Stimulated activated CD8-positive, alpha-beta memory T cell treated with anti-CD3 and anti-CD28 coated beads, Interleukin-7, amount 100 ng/mL, for 4 hours (primary cell): ENCODE measurements at places on chromosomes 3 and 15.

- DNase-seq = no peak
Measured at GRCh38 chr3:76043746-76044145, 258.4 kb upstream of the ZNF717 start.

DNA sequence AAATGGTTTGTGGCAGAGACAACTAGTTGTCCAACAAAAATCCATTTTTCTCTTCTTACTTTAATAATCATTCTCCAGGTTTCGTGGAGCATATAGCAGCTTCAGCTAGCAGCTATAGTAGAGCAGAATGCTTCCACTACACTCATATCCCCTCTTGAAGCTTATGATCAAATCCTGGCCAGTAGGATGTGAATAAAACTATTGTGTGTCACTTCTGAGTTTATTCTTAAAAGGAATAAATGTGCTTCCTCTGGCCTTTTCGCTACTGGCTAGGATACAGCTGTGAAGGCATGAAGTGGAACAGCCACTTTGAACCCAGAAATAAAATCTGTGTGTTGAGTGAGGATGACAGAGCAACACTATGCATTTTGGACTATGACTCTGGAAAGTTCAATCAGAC lies 7.8 kb upstream of the CPOX start:
- DNase-seq = no peak

- DNase-seq = no peak
Measured at GRCh38 chr3:97612632-97613031, 151.9 kb upstream of the ARL6 start.

GRCh38 chr15:50531766-50532165 lies 14.7 kb downstream of the USP50 start:
- no peak for DNase-seq

DNA sequence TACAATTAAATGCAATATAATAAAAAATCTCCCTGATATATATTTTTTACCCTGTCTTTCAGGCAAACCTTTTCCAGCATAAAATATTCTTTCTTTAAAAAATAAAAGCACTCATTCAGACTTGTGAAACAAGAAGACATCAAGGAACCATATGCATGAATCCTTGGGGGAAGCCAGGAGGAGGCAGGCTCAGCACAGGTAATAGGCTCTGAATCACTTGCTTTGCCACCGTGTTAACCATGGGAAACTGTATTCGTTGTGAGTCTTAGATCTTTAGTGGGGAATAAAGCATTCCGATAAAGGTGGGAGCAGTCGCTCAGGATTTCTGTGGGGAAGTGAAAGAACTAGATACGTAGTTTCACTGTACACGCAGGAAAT lies 42.4 kb downstream of the FBN1 start:
- no peak for DNase-seq

- DNase-seq = no peak
Measured at GRCh38 chr15:40823572-40824343, 4.8 kb downstream of the PPP1R14D start.

- DNase-seq = no peak
Measured at GRCh38 chr3:118818386-118818785, 216.3 kb downstream of the IGSF11 start.

- no peak for DNase-seq
Measured at GRCh38 chr3:66353039-66353438, 132.2 kb downstream of the SLC25A26 start.

GRCh38 chr3:58833491-58833890 lies 166.9 kb upstream of the FAM3D start:
- DNase-seq = no peak

DNA sequence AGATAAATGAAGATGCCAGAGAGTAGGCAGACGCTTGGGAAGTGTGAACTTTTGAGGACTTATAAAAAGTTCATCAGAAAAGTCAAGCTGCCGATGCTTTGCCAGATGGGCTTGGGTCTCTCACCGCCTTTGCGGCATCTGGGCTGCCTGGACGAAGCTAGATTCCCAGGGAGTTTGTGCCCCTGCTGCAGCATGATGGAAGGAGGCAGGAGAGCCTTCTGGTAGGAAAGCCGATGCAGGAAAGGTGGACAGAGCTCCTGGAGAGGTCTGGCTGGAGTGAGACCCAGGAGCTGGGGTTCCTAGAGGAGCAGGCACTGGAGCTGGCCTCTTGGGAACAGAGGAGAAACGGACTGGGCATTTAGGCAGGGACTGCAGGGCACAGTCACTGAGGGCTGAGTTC lies 51.9 kb upstream of the ATP2B2 start:
- DNase-seq = no peak

- DNase-seq = no peak
Measured at GRCh38 chr3:55313666-55314065, 173.4 kb downstream of the WNT5A start.

DNA sequence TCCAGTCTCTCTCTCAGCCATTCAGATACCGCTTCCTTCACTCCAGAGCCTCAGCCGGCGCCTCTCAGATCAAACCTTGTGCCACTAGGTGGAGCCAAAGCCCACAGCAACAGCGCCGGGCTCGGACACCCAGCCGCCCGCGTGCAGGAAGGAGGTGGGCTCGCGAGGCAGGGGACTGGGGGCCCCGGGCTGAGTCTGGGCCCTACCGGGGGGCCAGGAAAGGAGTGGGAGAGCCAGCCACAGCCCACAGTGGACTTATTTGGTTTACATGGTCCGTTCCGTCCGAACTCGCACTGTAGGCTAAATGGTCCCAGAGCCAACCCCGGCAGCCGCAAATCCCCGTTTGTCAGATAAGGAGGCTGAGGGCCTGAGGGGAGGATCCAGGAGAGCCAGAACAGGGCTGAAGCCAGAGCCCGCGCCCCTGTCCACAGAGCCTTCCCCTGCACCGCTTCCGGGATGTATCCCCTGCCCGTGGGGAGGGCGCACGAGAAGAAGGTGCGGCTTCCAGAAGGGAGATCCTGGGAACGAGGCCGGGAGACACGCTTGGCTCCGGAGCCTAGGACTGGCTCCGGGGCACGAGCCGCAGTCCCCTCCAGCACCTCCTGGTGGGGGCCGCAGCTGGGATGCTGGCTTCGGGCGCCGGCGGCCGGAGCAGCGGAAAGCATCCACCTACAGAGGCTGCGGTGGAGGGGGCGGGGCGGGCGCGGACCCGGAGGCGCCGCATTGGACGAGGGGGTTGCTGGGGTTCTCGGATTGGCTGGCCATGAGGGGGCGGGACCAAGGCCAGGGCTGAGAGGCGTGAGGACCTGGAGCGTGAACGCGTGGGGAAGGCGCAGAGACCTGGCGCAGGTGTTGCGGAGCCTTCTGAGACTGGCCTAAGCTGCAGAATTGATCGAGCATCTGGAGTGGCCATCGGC lies 6.5 kb upstream of the CYP11A1 start:
- peak; percentile 92 for DNase-seq

- no peak for DNase-seq
Measured at GRCh38 chr3:89851974-89852621, 744.7 kb downstream of the EPHA3 start.

DNA sequence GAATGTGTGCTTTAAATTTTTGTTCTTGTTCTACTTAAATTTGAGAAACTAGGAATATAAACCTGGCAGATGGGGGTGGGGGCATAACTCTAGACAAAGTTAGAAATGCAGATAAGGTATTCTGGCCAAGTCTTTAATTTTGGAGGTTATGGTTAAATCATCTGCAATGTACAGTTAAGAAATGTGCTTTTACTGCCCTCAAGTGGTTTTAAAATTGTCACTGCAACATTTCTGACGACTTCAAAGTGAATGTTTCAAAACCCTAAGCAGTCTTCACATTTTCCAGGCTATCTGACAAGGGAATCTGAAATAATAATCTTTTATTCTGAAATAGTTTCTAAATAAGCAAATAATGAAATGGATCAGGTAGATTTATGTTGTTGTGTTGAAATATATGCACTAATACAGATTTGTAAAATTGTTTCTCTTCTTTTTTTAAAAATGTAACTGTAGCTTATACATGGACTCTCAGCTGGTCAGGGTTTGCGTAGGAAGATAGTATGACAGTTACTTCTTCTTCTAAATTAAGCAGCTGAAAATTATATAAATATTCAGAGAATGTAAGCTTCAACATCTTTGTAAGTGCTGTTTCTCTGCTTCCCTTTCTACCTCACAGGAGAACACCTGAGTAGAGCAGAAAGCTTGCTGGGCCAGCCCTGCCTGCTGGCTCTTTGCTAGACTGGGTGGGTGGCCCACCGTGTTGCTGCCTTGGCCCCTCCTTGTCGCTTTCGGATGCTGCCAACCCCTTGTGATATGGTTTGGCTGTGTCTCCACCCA lies 45.0 kb downstream of the SUCNR1 start:
- no peak for DNase-seq

DNA sequence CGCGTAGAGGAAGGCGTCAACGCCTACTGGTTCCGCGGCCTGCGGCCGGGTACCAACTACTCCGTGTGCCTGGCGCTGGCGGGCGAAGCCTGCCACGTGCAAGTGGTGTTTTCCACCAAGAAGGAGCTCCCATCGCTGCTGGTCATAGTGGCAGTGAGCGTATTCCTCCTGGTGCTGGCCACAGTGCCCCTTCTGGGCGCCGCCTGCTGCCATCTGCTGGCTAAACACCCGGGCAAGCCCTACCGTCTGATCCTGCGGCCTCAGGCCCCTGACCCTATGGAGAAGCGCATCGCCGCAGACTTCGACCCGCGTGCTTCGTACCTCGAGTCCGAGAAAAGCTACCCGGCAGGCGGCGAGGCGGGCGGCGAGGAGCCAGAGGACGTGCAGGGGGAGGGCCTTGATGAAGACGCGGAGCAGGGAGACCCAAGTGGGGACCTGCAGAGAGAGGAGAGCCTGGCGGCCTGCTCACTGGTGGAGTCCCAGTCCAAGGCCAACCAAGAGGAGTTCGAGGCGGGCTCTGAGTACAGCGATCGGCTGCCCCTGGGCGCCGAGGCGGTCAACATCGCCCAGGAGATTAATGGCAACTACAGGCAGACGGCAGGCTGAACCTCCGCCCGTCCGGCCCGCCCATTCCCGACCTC lies 4.1 kb downstream of the ISLR2 start:
- DNase-seq = no peak

GRCh38 chr15:37764733-37765191 lies 169.7 kb upstream of the TMCO5A start:
- DNase-seq = no peak

DNA sequence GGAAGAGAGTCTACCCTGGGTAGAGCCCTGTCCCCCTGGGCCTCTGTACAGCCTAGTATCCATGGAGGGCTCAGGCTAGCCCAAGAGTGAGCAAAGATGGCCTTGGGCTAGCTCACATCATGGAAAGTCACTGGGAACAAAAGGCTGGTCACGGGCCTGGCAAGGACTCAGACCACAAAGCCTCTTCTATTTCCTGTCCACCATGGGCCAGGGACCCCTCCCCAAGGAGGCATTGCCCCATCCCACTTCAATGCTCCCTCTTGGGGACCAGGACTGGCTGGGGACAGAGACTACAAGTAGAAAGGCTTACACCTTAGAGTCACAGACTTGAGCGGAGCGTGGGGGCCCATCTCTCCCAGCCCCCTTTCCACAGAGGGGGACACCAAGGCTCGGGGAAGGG lies 16.9 kb downstream of the DUSP7 start:
- DNase-seq = no peak

GRCh38 chr3:127141921-127142730 lies 50.8 kb upstream of the PRR23E start:
- DNase-seq = no peak

- no peak for DNase-seq
Measured at GRCh38 chr3:23438657-23439056, 235.5 kb downstream of the UBE2E2 start.

DNA sequence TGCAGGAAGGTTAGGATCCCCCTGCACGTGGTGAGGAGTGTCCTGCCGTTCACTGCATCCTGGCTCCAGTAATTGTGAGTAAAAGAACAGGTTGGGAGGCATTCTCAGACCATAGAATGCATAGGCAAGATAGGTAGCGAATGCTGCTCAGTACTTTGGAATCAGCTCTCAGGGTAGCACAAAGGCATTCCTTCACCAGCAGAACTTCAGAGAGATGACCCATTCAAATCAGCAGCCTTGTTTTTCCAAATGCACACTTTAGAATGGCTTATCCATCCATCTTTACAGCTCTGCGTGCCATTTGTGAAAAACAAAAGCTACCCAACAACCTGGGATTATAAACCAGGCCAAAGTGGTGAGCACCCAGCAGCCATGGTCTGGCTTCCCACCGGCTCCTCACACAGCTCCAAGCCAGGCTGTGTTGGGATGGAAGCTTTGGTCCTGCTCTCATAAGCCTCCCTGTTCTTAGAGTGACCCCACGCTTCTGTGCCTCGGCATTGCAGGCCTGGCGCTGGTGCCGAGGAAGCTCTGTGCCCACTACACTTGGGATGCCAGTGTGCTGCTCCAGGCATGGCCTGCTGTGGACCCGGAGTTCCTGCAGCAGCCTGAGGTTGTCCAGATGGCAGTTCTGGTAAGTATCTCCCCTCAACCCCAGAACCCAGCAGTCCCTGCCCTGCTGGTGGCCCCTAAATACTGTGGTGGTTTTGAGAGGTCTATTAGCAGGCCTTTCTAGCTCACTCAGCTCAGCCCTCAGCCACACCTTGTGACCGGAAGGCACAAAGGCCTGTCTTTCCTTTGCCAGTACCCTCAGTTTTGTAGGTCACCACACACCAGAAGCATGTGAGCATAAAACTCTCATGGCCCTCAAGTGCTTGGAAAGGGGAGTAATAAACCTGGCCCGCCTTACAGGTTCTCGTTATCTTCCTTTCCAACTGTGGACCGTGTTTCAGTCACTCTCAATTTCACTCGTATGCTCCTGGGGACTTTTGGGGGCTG lies 52.9 kb upstream of the LIMD1 start:
- DNase-seq = no peak

- no peak for DNase-seq
Measured at GRCh38 chr3:188341501-188341900, 187.5 kb downstream of the LPP start.
